ENCODE measurements at places on chromosomes 4 and X.

DNA sequence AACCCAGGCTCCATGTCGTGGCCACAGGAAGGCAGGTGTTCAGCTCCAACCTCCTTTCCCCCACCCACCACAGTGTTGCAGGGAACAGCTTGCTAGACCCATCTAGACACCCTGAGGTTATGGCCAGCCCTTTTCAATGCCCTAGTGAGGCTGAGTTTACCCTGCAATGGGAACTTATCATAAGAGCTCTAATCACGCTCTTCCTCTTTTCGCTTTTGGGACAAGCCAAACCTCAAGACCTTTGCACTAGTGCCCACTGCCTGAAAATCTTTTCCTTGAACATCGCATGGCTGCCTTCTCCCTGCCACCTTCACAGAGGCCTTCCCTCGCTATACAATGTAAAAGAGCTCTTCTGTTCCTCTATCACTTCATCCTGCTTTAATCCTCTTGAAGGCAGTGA, 2.4 kb upstream of the FGFBP2 start:
- no peak for DNase-seq

DNA sequence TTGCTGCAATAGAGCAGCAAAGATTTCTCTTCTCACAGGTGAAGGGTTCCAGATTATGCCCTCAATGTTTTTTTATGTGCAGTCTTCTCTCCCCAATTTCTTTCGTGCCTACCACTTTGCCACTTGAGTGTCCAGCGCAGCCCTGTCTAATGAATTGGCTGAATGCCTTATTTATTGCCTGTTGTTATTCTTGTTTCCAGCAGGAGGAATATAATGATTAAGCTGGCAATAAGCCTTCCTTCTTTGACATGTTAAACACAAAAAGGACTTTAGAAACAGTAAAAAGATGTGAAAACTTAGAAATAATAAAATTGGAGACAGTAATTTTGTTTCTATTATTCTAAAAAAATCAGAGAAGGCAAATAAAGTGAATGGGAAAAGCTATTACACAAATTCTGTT, 34.6 kb upstream of the FRAS1 start:
- no peak for DNase-seq

- DNase-seq: no peak
These were observed 7.1 kb downstream of the EPGN start for GRCh38 chr4:74315376-74315775.

- no peak for DNase-seq
These were observed 47.1 kb upstream of the FAT4 start for GRCh38 chr4:125267630-125268029.

GRCh38 chr4:148344941-148345340, 97.3 kb downstream of the NR3C2 start:
- DNase-seq: no peak

GRCh38 chr4:88613417-88613875, 21.2 kb downstream of the HERC3 start:
- DNase-seq: no peak

GRCh38 chr4:20672262-20672661, 28.0 kb upstream of the PACRGL start:
- DNase-seq: no peak

Data from left ventricle myocardium superior (tissue), 1 donor.